ENCODE measurements at places on chromosomes 2 and 18.

- no peak for DNase-seq
Measured at GRCh38 chr2:236264256-236264655, at the start of gene ASB18. Gene ASB18 (minus strand): TSS chr2:236264406. CDS start chr2:236264345, 61 bp downstream.

- no peak for DNase-seq
Measured at GRCh38 chr18:8453528-8453927, 155.7 kb upstream of the RAB12 start.

GRCh38 chr2:238997684-238998083 is 149.8 kb downstream of the TWIST2 start:
- no peak for DNase-seq

GRCh38 chr2:235580426-235581157 is 86.7 kb downstream of the AGAP1 start:
- DNase-seq: no peak

DNA sequence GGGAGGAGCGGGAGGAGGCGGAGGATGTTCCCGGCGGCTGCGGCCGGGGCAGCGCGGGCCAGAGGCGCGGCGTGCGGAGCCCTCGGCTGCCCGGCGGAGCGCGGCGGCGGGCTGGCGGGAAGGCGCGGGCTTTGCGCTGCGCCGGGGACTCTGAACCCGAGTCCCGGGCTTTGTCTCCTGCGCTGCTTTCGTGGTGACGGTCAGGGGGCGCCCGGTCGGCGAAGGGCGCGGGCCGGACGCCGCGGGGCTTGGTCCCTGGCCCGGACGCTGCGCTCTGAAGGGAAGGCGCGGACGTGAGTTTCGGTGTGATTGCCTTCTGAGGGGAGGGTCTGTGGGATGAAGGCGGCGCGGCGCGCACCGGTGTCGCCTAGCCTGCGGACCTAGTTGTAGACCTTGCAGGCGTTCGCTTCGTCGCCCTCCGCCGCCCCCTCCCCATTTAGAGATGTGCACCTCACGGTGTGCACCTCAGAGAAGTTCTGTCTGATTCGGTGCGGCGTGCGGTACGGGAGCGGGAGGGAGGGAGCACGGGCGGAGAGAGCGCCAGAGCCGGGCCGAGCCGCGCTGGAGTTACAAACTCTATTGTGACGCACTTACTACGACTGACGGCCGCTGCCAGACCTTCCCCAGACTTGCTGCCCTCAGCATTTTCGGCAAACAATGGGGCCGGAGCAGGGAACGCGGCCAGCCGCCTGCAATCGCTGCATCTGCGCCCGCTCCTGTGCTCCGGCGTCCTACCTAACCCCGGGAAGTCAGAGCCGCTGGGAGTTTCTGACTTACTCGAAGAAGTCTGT is 2.1 kb downstream of the BCL2L11 start:
- peak; percentile 63 for DNase-seq

Data from inflammatory macrophage (primary cell).